ENCODE measurements at places on chromosomes 3 and 15. TPM values are rescaled to one million over a fixed set of nuclear protein-coding genes. Genes with fewer than 3 reads are reported as not detected.

Gene CLDN16
- total RNA-seq, result 0.29 TPM

Gene CPEB1
- total RNA-seq, result 0.48 TPM

Gene GRAMD1C
- total RNA-seq, result 1.4 TPM

Gene CIB2
- total RNA-seq, result 3.8 TPM

Gene LYZL4
- total RNA-seq, result not detected

Gene GABRB3
- total RNA-seq, result 0.07 TPM

Gene FRMD5
- total RNA-seq, result 0.60 TPM

Gene TMEM108
- 0.12 TPM for total RNA-seq

Gene LRRIQ4
- total RNA-seq, result not detected

DNA sequence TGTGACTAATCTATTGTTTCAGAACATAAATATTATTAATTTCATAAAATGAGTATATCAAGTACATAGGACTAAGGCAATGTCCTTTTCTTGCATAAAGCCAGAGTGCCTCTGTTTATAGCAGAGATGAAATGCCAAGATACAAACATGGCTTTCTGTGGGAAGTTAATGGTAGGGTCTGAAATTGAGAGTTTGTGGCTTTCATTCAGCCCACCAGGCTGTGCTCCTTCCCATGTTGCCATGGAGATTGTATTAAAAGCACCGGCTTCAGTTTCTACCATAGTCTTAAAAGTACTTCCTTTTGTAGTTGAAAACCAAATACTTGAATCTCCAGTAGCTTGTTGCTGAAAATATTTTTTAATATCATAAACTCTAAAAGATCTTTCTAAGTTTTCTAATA lies 114.0 kb downstream of the LRRC28 start:
- DNase-seq, result no peak

DNA sequence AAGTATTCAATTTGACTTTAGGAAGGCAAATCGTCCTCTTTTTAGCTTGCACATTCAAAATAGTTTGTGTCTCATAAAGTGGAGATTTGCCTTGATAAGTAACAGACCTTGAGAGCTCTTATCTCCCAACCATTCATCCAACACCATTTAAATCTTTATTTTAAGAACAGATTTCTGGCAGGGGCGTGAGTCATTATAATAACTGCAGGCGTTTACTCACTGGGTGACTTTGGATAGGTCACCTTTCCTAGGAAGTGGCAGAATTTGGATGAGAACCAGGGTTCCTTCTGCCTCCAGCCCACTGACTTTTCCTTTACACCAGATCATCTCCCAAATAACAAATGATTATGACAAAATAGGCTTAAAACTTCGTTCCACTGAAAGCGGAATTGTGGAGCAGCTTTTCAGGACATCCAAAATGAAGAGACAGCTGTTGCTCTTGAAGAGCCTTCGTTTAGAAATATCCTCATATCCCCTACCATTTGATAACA lies 5.0 kb downstream of the LMCD1 start:
- DNase-seq, result no peak

DNA sequence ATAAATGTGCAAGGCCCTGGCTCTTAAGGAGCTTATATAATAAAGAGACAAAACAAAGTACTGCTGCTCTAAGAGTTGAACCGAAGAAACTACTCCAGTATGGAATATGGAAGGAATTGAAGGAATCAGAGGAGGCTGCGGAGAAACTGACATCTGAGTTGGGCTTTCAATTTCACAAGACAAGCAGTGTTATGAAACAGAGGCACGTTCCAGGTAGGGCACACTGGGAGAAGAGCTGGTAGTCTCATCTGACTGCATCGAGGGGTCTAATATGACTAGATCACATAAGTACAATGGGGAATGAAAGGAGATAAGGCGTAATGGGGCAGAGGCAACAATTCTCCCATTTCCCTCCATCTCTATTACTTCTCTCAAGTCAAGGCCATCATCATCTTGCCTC lies 68.3 kb upstream of the CDAN1 start:
- no peak for DNase-seq

- no peak for DNase-seq
Observed at GRCh38 chr3:2993736-2994135, 116.4 kb downstream of the IL5RA start.

- no peak for DNase-seq
Observed at GRCh38 chr3:58341376-58341775, 8.7 kb downstream of the PXK start.

GRCh38 chr3:137075020-137075419 lies 117.2 kb downstream of the IL20RB start:
- DNase-seq, result no peak

GRCh38 chr15:74807282-74807681 lies 5.4 kb upstream of the LMAN1L start:
- DNase-seq, result no peak

GRCh38 chr3:1960506-1960905 lies 138.2 kb upstream of the CNTN4 start:
- no peak for DNase-seq

- DNase-seq, result no peak
Observed at GRCh38 chr3:138469874-138470273, 35.5 kb downstream of the ESYT3 start.

GRCh38 chr3:150703299-150703755 lies 393 bp downstream of the ERICH6 start:
- DNase-seq, result peak; percentile 51

GRCh38 chr3:28590860-28591259 lies 242.2 kb upstream of the AZI2 start:
- no peak for DNase-seq

DNA sequence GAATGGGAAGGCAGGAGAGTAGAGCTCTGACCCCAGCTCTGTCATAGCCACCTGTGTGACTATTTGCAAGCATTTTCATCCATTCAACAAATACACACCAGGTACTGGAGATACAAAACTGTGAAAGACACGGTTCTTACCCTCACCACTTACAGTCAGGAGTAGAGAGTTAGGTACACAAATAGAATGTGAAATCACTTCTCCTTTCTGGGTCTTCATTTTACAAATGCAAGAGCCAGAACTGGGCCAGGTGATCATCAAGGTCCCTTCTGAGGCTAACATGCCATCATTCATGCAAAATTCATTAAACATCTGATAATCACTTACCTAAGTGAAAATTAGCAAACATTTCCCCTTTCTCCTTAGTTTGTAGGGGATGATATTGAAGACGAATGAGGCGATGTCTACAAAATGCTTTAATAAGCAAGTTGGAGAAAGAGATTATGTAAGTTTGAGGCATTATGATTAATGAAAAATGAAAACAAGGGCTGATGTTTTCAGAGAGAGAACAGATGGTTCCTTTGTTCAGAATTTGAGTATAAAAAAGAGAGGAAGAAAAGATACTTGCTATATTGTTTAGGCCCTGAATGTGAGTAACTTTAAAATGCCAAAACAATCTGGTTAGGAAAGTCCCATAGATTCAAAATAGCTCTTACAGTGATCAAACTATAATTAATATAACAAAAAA lies 88.6 kb downstream of the LPP start:
- DNase-seq, result no peak

DNA sequence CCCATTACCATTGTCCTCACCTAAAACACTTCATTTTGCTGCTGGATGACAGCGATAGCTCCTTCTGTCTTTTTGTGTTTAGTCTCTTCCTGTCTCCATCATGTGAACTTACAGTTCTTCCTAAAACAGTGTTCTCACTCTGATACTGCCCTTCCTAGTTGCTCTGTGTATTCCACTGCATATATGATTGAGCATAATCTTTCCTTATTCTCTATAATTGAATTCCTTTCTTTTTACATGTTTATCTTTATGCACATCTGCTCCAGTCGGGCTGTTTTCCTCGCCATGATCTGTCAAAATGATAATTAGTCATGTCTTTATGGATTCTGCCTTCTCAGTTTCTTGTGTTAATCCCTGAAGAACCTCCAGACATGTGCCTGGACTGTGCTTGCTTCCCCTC lies 405.1 kb upstream of the SEMA6D start:
- no peak for DNase-seq

DNA sequence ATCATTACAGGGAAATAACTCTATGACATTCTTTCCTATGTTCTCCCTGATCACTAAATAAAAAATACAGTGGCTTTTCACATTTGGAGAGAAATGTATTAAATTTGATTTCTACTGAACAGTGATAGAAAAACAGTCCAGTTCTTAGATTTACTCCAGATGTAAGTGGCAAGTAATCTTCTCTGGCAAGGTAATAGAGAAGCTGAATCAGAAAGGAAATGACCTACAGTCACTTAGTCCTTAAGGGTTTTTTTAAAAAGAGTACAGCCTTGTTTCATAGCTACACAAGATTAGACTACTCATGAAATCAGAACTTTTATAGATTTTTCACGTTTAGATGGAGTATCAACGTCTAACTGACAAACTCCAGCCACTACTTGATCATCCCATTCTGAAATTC lies 236.9 kb downstream of the CADPS start:
- no peak for DNase-seq

GRCh38 chr3:127954640-127955039 lies 39.6 kb downstream of the KBTBD12 start:
- DNase-seq, result no peak

DNA sequence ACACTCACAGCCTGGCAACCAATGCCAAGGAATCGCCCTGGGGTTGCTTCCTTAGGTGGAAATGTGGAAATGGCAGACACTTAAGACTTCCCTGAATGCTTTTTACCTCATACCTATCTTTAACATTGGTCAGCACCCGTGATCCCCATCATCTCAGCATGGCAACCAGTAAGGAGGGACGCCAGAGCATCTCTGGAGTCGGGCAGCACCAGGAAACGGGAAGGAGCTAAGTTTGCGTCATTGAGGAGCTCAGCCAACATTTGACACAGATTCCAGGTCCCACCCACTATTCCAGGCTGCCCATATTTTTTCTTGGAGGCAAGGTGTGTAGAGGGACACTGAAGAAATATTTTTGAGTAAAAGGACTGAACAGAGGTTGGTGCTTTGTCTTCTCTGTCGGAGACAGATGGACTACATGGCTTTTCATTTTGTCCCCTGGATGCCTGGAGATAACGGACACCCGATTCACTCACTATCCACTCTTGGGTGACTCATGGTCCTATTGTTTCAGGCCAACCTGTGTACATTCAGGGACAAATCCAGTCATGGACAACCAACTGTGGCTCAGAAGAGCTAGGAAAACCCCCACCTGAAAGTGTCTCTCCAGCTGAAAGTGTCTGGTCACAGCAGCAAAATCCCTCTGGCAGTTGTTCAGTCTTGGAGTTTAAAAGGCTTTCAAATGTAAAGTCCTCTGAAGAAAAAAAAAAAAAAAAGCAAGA lies 70.4 kb upstream of the OXTR start:
- no peak for DNase-seq

GRCh38 chr3:179321668-179322285 lies 1.1 kb upstream of the ZNF639 start:
- peak; percentile 8 for DNase-seq

DNA sequence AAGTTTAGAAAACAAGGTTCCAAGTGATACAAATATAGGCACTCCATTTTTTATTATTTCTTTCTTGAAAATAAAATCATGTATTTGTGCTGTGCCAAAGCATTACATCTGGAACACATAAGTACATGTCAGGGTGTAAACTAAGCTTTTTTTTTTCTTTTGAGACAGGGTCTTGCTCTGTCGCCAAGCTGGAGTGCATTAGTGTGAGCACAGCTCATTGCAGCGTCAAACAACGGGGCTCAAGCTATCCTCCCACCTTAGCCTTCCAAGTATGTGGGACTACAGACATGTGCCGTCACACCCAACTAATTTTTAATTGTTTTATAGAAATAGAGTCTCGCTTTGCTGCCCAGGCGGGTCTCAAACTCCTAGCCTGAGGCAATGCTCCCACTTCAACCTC lies 9.0 kb downstream of the SPATA12 start:
- DNase-seq, result no peak

- DNase-seq, result no peak
Observed at GRCh38 chr3:182309120-182309519, 484.2 kb upstream of the ATP11B start.

GRCh38 chr3:160134964-160135363 lies 90.3 kb upstream of the C3orf80 start:
- no peak for DNase-seq

GRCh38 chr3:72100080-72100511 lies 315.1 kb upstream of the PROK2 start:
- DNase-seq, result no peak

All from activated T-cell treated with anti-CD3 and anti-CD28 coated beads, Interleukin-2, amount 50 U/mL, for 72 hours (primary cell).